ENCODE measurements at places on chromosomes 7 and 10.

DNA sequence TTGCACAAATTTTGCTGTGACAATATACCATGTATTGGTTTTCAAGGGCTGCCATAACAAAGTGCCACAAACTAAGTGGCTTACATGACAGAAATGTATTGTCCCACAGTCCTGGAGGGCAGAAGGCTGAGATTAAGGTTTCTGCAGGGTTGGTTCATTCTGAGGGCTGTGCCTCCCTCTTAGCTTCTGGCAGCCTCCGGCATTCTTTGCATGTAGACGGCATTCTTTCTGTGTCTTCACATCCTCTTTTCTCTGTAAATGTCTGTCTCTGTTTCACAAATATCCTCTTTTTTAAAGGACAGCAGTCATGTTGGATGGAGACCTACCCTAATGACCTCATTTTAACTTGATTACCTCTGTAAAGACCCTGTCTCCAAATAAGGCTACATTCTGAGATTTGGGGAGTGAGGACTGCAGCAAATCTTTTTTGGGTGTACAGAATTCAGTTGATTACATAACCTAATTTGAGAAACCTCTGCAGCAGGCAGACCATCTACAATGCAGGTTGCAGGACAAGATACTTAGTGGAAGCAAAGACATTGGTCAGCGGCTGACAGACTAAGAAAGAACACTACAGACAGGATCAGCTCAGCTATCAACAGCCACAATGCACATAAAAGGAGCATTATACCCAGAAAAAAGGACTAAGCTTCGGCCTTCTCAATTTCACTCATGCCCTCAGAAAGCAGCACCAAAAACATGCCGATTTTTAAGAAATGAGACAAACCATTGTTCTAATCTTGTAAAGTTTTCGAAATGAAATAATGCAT, 84.6 kb upstream of the FAM3C start:
- no peak for DNase-seq

DNA sequence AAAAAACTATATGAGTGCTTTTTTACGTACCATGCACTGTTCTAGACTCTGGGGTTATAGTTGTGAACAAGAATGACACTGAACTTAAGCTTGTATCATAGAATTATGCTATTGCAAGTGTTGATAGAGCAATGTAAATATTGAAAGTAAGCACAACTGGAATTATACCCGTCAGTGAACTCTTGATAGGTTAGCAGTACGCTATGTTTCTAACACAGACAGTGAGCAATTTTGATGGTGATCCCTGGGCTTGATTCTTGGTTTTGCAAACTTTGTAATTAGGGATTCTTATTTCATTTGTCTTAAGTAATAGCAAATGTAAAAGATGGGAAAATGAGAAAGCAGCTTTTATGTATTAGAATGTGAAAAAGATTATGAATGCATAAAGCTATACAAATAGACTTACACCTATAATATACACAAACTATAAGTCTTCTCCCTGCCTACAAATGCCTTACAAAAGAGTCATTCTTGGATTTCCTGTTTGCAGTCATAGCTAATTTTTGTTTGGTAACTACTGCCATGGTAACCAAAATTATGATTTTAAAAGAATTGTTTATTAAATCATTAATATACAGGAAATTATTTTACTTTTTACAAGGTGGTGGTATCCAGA, 6.7 kb downstream of the TES start:
- no peak for DNase-seq

DNA sequence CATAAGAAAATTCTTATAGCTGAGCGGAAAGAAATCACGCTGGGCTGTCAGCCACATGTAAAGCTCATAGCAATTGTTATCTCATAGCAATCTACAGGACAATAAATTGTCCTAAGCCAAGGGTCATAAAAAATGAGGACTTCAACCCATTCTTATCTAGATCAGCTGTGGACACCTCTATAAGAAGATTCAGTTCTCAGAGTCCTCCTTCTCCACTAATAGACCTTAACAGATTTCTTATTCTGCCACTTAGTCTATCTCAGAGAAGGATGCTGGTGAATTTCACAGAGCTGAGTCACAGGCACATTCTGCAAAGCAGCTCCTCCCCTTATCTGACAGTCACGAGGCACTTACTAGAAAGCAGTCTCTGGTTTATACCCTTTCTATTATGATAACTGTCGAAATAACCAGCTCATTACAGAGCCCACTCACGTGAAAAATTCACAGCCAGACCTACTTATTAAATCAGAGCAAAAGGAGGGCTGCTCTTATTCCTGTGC, 185.3 kb upstream of the PCLO start:
- no peak for DNase-seq

GRCh38 chr10:89540420-89540949, 5.1 kb upstream of the SLC16A12 start:
- DNase-seq: no peak

DNA sequence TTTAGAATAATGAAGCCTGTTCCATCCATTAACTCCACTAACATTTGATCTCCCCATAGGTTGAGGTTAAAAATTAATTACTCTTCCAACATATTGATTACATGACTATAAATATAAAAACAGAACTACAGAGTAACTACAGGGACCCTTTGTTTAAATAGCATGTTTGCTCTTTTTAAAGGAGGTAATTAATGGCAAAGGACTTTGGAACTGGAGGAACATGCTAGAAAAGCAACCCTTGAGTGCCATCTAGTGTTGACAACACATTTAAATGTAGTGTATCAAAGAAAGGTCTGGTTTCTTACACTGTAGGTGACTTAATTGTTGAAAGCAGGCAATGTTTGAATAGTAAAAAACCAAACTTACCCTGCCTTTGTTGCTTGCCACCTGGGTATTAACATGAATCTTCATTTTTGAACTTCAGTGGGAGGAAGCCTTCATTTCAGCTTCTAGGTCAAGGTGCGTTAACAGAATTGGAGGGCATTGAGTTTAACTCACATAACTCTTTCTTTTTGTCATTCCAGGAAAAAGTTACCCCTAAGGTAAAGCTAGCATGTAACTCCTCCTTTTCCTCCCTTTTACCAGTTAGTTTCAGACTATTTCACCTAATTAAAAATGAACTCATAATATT, 52.6 kb upstream of the CAPZA2 start:
- no peak for DNase-seq

GRCh38 chr7:2633538-2634266, 1.9 kb downstream of the TTYH3 start:
- no peak for DNase-seq

DNA sequence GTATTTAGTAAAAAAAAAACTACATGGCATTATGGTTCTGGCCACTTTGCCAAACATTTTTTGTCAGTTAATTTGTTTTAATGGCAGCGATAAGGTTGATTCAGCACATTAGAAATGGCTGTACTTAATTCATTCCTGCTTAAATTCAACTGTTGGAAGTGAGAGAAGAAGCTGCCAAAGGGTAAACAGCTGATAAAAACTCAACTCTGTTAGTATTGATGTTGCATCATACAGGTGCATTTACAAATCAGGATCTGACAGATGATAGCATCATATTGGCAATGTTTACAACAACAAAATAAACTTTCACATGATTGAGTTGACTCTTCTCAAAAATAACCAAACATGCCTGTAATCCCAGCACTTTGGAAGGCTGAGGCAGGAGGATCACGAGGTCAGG, 444.3 kb downstream of the IPMK start:
- no peak for DNase-seq

DNA sequence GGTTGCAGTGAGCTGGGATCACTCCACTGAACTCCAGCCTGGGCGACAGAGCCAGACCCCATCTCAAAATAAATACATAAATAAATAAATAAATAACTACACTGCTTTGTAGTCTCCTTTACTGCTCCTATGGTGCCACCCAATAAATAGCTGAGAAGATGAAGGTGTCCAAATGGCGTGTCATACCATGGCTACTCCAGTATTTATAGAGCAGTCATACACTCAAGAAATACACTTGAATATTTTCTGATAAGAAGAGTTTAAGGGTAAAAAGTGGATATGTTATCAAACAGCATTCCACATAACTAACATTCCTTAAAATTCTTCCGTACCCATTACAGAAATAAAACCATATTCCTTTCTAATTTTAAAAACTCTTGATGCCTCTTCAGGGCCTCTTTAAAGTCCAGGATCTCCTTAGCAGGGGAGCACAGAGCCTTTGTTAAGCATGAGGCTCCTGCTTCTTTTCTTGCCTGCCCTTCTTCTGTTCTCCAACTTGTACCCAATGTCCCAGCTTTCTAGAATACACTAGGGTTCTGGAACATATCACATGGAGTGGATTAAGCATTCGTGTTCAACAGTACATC, 7.9 kb upstream of the SAR1A start:
- DNase-seq: no peak

- DNase-seq: no peak
These were observed 312.7 kb upstream of the IGFBP3 start for GRCh38 chr7:46233585-46234329.

GRCh38 chr10:102819054-102819453, 18.2 kb downstream of the CYP17A1 start:
- DNase-seq: no peak

GRCh38 chr7:11557627-11558026, 274.4 kb downstream of the THSD7A start:
- no peak for DNase-seq

DNA sequence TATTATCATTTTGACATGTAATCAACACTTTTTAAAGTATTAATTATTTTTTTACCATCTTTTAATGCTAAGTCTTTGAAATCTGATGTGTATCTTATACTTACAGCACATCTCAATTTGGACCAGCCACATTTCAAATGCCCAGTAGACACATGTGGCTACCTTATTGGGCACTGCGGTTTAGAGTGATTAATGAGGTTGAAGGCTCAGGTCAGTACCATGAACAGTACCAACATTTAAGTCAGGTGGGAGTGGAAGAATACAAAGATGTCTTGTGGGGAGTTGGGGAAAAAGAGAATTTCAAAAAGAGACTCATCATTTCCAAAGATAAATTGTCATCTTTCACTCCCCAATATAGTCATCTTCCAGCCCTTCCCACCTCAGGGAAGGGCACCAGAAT, 40.5 kb downstream of the COL28A1 start:
- DNase-seq: no peak

- no peak for DNase-seq
These were observed 4.1 kb downstream of the LRRC17 start for GRCh38 chr7:102916881-102917280.

DNA sequence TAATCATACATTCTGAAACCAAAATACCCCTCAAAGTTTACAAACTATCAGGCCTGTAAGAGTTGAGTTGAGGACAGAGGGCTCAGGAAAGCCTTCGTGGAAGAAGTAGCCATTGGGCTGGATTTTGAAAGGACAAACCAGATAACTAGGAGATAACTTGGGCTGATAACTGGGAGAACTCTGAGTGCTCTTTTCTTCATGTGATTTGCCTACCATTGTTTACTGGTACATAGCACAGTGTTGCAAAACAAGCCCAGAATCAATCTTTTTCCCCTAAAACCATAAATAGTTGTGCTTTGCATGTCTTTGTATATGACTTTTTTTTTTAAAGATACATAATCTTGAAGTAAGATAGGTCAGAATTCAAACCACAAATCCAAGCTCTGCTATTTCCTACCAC, 106.7 kb upstream of the ITGB1 start:
- no peak for DNase-seq

GRCh38 chr7:132270517-132270916, 305.8 kb downstream of the PLXNA4 start:
- no peak for DNase-seq

DNA sequence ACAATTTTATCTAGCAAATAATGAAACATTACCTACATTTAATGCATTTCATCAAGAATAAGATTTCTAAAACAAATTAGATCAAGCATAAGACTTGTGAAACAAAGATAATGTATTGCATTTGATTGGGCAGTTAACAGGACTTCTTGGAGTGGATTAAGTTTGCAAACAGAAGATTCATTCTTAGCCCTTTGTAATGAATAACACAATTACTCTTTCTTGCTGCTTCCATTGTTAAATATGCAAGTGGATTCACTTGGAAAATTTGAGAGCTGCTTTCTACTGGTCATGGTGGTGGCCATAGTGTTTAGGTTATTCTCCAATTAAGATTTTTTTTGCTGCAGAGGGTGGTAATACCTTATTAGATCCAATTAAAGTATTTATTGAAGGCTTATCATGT, 6.0 kb downstream of the PPP1R9A start:
- no peak for DNase-seq

DNA sequence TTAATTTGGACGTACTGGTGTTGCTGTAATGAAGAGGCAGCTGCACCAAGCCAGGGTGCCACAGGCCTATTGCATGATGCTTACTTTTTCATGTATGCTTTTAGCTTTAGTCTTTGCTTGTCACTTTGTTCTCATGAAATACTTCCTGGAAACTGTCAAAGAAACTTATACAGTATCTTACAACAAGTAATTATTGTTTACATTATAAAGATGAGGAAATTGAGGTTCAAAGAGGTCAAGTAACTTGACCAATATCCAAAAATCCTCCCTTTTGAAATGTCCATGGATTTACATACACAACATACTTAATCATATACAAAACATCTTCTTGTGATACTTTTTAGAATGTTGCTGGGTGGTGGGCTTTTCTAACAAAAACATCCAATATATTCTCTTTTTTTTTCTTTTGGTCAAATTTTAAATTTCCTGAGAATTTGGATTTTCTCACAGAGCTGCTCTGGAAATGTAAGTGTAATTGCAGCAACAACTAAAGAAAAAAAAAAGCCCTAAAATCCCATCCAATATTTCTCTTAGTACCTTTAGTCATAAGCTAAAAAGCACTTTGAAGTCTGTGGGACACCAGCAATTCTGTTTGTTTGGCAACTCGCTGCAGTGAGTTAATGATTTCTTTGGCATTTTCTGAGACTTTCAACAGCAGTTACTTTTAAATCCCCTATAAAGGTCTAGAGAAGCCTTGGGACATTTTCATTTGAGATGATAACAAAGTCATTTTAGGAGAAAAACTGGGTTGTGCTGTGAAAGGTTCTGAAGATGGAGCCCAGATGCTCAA, 500.6 kb upstream of the IGFBP3 start:
- no peak for DNase-seq

- DNase-seq: no peak
These were observed 147.3 kb downstream of the SH3PXD2A start for GRCh38 chr10:103707956-103708626.

- no peak for DNase-seq
These were observed 44.0 kb downstream of the ASB13 start for GRCh38 chr10:5622186-5622960.

- DNase-seq: no peak
These were observed 13.0 kb upstream of the NDUFA5 start for GRCh38 chr7:123570390-123571182.

Data from T-helper 2 cell (primary cell).